Stimulated activated CD4-positive, alpha-beta T cell treated with anti-CD3 and anti-CD28 coated beads, Interleukin-4, amount 100 ng/mL, for 4 hours (primary cell): ENCODE measurements at places on chromosomes 12 and 14.

DNA sequence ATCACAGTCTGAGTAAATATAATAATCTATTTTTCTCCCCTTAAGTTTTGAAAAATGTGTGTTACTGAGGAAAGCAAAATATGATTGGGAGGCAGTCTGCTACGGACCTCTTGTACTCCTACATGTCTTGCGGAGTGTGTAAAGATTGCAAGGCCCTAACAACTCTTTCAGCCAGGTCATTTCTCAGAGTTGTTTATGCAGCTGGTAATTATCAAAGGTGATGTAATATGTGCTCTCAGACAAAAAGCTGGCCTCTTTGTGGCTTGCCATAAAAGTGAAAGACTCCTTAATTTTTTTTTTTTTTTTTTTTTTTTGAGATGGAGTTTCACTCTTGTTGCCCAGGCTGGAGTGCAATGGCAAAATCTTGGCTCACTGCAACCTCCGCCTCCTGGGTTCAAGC is 40.5 kb upstream of the MON2 start:
- DNase-seq: no peak

DNA sequence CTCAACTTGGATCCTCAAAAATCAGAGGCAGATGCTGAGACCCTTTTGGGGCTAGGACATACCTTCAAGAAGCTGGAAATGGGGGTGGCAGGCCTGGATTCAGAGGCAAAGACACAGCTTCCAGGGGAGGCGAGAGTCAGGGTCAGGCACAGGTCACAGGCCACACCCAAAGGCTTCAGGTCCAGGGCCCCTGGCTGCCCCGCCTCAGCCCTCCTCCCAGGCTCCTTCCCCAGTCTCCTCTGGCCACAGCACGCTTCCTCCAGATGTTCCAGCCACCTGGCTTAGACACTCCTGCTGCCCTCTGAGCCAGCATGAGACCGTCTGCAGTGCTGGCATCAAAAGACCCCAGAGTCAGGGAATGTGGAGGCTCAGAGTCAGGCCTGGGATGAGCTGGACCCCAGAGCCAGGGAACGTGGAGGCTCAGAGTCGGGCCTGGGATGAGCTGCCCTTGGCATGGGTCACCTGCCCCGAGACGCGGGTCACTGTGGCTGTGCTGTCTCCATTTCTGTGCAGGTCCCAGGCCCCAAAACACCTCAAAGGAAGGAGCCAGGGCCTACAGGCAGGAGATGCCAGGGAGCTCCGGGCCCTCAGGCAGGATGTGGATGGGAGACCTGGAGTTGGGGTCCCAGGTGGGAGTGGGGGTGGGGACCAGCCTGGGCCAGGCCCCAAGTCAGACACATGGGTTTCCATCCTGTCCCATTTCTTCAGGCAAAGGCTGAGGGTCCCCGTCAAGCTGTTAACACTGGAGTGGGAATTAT is 58.9 kb downstream of the DIO3 start:
- DNase-seq: no peak

DNA sequence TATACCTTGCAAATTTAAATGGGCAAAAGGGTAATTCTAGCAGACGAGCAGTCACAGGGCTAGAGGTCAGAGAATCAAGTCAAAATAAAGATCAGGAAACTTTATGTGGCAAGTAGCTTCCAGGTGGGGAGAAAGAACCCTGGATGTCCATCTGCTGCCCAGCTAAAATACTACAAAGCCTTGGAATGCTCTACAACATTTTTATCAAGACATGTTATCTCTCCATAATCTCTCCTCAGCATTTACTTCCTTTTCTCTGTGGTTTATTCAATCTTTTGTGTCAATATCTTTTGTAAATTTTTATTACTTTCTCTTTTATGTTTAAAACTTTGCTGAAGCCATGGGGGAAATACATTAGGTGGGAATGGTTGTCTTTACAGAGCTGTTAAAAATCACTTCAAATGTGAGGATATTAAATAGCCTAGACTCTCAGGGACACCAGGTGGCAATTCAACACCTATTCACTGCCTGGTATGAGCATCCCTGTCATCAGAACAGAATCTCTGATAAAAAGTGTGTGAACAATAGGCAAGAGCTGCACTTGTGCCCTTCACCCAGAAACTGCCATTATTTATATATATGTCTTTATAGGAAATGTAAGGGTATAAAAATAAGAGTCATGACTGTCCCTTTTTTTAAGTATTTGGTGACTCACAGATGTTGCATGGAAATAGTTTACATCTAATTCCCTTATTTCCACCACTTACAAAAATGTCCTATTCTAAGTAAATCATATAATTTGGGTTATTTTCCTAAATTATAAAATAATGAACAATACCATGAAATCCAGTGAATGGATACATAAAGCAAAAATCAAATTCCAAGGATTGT is 152.9 kb downstream of the EPS8 start:
- no peak for DNase-seq

DNA sequence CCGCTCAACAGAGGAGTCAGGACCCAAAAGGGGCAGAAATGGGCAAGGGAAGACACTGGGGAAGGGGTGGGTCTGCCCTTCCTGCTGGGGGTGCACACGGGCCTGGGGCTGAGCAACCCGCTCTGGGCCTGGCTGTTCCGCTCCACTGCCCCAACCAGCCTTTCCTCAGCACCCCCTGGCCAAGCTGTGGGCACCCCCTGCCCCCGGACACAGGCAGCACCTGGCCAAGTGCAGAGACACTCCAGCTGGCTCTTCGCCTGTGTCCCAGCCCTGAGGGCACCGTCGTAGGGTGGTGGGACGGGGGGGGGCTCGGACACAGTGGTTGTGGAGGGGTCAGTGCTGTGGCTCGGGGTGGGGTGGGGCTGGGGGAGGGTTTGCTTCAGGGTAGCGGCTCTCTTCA is 10.3 kb downstream of the PACS2 start:
- DNase-seq: no peak

- no peak for DNase-seq
Observed at GRCh38 chr12:46553266-46553665, 180.7 kb upstream of the SLC38A2 start.

- DNase-seq: no peak
Observed at GRCh38 chr12:12079291-12079690, 8.6 kb downstream of the BCL2L14 start.

DNA sequence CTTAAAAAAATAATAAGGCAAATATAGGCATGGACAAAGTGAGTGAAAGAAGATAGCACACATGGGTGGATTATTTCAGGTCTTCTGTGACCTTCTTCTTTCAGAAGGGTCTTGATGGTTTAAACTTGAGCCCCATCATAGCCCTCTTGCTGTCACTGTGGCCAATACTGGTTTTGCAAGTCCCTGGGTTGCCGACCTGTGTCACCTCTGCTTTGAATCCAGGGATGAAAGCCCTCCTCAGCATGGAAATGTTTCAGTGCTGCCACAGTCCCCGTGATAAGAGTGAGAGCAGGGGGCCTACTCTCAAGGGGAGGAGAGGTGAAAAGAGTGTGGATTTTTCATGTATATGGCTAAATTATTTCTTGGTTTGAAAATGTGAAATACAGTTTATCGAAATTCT is 30.2 kb upstream of the ATF1 start:
- DNase-seq: no peak

DNA sequence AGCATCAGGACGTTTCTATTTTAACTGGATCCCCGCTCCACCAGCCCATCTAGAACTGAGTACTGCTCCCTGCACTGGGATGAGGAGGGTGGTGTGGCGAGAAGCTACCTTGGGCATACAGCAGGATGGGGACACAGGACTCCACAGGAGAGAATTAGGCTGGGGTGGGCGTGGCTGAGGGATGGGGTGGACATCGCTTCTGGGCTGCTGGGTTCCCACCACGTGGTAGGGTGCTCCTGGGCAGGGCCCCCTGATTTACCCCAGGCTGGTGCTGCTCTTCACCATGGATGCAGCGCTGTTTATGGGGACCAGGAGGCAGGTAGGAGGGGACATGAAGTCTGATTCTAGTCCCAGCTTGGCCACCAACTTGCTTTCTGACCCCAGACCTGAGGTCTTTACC is 41.9 kb downstream of the VDR start:
- DNase-seq: no peak

DNA sequence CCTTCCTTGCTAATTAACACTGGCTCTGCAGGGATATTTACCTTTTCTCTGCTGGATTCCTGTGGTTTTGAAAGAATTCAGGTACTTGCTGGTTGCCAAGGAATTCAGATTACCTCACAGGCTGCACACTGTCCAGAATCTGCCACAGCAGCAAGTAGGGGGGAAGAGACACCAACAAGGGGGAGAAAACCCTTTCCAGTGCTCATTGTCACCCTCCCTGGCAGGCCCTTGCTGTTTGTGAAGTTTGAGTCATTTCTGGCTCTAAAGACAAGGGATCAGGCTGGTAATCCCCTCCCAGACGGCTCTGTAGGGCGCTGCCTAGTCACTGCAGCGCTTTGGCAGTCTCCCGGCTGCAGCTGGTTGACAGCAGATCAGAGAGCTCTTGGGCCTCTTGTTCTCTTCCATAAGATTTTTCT is 50.8 kb downstream of the TTLL5 start:
- no peak for DNase-seq
